Choroid plexus epithelial cell (primary cell): ENCODE measurements at places on chromosomes 4 and X.

- no peak for DNase-seq
These were observed 24.1 kb upstream of the OCIAD2 start for GRCh38 chr4:48930654-48931053.

- no peak for DNase-seq
These were observed 10.0 kb downstream of the NLGN3 start for GRCh38 chrX:71154641-71155040.

DNA sequence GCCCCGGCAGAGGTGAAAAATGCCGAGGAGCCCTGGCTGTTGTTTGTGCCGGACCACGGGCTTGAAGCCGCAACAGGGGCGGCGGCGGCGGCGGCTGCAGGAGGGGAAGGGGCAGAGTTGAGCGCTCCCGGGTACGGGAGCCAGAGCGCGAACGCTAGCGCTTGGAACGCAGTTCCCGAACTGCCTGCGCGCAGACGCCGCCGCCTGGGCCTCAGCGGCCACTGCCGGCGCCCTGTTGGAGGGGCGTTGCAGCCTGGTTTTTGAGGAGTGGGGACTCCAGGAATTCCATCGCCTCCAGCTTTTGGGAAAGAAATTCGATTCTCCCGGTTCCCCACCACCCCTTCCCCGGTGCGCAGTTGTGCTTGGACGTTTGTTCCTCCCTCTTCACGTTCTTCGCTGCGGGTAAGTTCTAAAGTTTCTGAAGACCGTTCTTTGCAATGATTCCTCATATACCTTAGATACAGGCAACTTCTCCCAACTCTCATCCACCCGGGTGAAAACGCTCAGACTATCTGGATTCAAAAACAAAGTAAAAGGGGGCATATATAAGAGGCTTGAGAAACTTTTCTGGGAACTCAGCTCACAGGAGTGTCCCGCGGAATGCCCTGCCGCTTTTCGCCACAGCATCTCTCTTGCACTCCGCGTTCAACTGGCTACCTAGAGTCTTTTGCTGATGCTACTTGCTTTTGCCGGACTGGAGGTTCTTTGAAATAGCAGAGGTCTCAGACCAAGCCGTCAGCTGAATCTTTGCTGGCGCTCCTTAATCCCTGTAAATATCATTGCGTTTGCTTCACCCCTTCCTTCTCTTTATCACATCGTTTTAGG lies 1.0 kb downstream of the FAT4 start:
- peak; percentile 68 for DNase-seq

GRCh38 chr4:114495471-114495928 lies 103.1 kb upstream of the UGT8 start:
- no peak for DNase-seq

DNA sequence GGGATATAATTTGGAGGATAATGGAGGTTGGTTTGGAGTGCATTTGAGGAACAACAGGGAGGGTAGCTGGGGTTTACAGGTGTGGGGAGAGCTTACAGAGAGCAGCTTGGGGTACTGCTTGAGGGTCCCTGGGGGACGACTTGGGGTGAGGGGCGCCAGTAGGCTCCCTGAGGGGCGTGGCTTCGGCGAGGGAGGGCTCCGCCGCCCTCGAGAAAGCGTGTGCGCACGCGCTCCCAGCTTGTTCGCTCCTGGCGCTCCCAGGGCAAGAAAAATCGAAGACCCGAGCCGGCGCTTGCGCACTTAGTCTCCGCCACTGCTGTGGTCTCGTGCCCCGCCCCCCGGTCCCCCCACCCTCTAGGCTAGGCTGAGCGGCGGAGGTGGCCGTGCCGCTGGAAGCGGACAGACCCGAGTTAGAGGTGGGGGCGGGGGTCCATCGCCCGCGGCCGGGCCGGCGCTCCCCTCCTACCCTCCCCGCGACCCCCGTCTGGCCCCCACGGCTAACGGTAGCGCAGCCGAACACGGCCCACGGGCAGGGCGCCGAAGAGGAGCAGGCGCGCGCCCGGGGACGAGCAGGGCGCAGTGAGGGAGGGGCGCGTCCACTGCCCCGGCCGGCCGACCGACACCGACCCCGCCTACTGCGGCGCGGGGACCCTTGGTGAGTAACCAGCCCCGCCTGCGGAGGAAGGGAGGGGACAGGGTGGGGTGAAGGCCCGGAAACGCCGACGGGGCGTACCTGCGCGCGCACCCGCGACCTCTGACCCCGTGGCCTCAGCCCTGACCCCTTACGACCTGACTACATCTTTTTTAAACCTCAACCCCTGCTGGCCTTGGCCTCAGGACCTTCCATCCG lies 5.4 kb upstream of the CCDC120 start:
- DNase-seq: peak; percentile 55

GRCh38 chr4:58163156-58163555 lies 1053.0 kb upstream of the IGFBP7 start:
- no peak for DNase-seq

DNA sequence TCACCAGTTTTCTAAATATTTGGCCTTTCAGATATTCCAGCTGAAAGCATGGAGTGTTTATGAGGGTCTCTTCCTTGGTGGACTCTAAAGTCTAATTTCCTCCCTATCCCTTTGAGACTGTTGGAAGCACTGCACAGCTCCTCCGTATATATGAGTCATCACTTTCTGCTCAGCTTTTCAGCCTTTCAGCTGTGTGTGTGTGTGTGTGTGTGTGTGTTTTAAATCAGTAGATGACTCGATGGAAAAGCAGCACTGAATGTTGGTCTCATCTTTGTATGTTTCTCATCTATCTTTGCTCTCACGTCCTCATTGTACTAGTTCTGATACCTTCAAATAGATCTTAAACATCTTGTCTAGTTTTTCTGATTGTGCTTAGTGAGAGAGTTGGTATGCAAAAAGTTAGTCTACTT lies 81.6 kb downstream of the ZFX start:
- DNase-seq: peak; percentile 88

DNA sequence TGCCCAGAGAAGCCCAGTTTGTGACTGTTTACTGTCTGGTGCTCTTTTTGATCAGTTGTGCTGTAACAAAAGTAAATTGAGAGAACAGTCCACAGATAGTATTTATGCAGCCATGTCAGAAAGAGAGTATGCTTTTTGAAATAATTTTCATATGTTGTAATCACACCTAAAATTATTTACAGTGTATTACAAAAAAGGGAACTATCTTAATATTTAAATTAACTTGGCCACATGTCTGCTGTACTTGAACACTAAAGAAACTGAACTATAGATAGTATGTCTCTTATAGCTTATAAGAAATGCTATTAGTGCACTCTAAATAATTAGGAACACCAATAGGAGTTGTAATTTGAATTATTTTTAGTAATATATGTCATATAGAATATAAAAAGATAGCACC lies 30.2 kb downstream of the KIAA0232 start:
- no peak for DNase-seq

DNA sequence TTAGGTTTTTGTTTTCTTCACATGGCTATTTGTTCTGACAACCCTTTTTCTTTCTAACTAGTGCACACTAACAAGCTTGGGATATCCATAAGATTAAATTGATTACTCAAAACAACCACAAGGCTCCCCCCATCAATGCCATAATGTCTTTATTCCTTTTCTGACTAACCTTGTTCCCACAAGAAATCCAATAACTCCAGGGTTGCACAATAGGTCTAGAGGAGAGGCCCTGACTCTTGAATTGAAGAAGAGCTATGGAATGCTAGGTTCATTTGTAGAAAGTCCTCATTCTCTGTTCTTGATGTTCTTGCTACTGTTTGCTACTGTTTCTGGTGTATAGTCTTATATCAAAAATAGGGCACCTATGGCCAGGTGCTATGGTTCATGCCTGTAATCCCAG lies 71.0 kb downstream of the PRRG1 start:
- DNase-seq: peak; percentile 25

GRCh38 chr4:122623637-122624166 lies 2.8 kb upstream of the IL21 start:
- no peak for DNase-seq

DNA sequence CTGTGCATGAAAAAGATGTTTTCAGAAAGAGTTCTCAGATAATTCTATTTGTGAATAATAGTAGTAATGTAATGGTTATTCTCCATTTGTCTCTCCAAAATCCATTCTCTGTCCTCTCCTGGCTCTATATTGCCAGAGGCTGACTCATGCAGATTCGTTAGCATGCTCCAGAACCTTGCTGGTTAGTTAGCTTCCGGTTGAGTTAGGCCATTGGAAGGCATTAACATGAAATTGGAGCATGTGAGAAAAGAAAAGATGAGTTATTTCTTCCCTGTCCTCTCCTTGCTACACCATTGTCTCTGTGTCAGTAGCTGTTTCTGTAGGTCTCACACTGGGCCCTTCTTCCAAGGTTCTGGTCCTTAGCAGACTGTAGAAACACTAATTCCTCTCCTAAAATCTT lies 23.5 kb upstream of the PRDM8 start:
- DNase-seq: peak; percentile 34

DNA sequence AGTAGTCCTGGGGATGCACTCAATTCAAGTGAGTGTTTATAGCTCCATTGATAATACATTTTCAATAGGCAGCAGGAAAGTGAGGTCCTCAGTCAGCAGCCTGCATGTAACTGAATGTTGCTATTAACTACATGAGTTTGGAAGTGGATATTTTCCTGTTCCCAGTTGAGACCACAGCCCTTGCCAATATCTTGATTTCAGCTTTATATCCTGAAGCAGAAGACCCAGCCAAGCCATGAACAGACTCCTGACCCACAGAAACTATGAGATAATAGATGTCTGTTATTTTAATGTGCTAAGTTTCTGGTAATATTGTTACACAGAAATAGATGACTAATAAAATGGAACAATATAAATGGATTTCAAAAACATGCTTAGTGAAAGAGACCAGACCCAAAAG lies 63.7 kb downstream of the VSIG4 start:
- no peak for DNase-seq

DNA sequence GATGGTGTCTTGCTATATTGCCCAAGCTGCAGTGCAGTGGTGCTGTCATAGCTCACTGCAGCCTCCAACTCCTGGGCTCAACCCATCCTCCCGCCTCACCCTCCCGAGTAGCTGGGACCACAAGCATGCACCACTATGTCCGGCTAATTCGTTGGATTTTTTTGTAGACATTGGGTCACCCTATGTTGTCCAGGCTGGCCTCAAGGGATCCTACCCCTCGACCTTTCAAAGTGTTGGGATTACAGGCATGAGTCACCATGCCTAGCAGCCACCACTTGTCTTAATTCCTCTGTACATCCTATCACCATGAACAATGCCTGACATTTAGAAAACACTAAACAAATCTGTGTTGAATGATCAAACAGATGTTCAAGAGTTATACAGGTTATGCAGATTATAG lies 76.7 kb downstream of the NLGN4X start:
- DNase-seq: no peak

GRCh38 chr4:42302348-42302747 lies 94.9 kb upstream of the SHISA3 start:
- DNase-seq: peak; percentile 4

- DNase-seq: peak; percentile 83
These were observed 58.2 kb downstream of the PDE5A start for GRCh38 chr4:119570401-119570800.

- no peak for DNase-seq
These were observed 223.6 kb downstream of the PCDH10 start for GRCh38 chr4:133372699-133373098.

- no peak for DNase-seq
These were observed 14.0 kb downstream of the DIPK2B start for GRCh38 chrX:45186643-45187026.

DNA sequence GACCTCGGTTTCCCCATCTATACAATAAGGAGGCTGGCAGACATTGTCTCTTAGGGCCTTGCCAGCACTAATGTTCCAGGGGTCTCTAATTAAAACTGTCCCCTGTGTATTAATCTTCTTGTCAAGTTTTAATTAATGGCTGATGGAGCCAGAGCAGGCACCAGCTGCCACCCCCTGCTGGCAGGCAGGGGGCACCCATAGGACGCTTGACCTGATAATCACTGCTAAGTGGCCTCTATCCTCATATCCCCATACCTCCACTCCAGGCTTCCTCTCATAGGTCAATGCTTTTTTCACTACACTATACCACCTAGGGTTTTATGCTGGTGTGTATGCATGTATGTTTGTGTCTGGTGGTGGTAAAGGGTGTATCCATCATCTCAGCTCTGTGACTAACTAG lies 89.4 kb downstream of the EFNB1 start:
- DNase-seq: no peak

DNA sequence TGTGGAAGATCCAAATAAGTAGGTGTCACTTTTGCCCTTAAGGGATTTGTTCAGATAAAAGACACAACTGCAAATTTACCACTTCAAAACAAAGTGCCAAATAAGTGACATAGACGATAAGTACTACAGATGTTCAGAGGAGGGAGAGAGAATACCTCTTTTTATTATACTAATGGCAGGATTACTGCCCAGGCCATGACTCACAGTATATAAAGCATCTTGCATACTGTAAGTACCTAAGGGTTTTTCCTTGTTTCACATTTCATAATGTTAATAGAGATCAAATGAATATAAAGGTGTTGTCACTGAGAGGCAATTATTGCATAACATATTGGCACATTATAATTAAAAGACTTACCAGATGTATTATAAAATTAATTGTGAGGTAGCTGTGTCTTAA lies 46.4 kb downstream of the PTPN13 start:
- DNase-seq: no peak

DNA sequence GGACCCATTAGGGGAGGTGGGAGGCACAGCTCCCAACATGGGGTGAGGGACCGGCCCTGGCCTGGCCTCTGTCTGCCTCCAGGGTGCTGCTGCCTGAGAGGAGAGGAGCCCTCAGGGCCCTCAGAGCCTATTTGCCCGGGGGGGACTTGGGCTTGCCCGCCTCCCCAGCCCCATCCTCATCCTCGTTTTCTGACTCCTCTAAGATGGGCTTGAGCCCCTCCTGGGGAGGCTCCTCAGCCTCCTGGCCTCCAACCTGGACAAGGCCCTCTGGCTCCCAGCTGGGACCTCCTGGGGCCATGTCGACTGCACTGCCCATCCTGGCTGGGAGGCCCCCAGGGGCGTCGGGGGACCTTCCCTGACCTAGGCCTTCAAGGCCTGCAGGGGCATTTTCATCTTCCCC lies 2.8 kb downstream of the PNMA6F start:
- DNase-seq: no peak

DNA sequence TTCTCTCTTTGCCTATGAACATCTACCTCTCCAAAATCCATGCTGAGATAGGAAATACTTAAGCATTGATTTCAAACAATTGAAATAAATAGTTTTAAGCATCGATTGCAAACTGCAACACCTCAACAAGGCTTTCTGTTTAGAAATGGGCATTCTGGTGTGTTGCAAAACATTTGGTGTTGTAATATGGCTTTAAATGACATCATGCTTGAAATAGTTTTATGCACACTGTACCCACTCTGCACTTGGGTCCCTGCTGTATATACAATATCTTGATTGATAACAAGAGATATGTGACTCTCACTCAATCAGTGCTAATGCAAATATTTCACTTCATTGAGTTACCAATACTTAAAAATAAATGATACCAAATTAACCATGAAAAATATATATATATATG lies 964.9 kb upstream of the GRIA3 start:
- peak; percentile 0 for DNase-seq

- peak; percentile 66 for DNase-seq
These were observed 36.0 kb upstream of the GYPA start for GRCh38 chr4:144176476-144176875.

GRCh38 chr4:85952528-85952927 lies 407.3 kb downstream of the MAPK10 start:
- peak; percentile 83 for DNase-seq

GRCh38 chr4:94451695-94452475 lies at the start of gene PDLIM5:
PDLIM5 (plus strand) TSS chr4:94451942; CDS start chr4:94455289, 3,347 bp downstream.
- peak; percentile 92 for DNase-seq
